ENCODE measurements at places on chromosomes 3 and 15.

- DNase-seq, result no peak
Observed at GRCh38 chr15:100516643-100517512, 11.9 kb downstream of the CERS3 start.

DNA sequence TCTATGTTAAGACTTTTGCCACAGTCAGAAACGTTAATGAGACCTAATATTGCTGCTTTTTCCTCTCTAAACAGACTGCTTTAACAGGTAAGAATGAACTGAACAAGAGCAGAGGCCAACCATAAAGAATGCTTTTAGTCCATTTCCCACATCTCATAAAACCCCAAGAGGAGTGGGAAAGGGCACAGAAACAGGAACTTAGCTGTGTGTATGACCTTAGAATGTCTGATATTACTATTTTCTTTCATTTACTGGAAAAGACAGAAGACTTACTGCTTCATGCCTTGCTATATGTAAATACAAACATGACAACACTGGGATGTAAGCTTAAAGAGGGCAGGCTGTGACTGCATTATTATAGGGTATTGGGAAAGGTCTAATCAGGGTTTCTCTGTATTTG, 115.0 kb downstream of the ISL2 start:
- DNase-seq, result no peak

DNA sequence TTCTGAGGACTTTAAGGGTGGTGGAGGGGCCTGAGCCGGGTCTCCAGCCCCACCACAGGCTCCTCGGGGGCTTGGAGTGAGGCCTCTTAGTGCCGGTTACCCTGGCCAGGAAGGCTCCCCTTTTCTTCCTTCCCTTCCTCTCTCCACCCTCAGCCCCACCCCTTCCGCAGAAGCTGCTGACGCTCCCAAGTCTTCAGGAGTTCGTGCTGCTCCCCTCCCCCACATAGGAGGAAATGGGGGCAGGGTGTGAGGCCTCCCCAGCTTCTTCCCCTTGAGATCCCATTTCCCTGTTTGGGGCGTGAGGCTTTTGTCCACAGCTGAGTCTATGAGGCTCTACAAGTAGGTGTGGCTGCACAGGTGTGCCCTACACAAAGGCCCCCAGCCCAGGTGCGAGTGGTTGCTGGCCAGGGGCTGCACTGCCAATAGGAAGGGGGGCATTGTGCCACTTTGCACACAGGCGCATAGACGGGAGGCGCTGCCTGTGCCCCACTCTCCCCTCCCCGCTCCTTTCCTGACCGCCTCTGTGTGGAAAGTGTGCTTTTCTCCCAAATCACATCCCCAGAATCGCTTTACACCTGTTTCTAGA, 915 bp upstream of the CALML4 start:
- DNase-seq, result no peak

- DNase-seq, result no peak
Observed at GRCh38 chr3:10600726-10601125, 95.3 kb upstream of the ATP2B2 start.

GRCh38 chr15:57335719-57336118, 40.6 kb upstream of the CGNL1 start:
- DNase-seq, result no peak

- no peak for DNase-seq
Observed at GRCh38 chr3:144948711-144949110, 977.1 kb downstream of the DIPK2A start.

DNA sequence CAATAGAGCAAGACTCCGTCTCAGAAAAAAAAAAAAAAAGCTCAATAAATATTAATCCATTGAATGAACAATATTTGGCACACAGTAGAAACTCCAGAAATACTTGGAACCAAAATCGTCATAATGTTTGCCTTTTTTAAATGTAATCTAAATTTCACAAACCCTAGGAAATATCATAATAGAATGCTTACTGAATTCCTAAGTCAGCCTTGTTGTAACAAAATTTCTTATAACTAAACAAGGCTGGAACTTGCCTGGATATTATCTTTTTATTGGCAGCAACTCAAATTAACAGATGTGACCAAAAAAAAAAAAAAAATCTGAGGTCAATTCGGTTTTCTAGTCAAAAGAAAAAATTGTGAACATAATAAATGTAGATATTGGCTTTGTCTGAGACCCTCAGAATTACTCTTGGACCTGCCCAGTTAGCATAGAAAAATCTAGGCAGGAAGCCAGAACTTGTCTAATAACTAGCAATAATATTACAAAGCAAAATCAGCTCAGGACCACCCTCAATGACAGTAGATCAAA, 33.3 kb downstream of the GABPB1 start:
- no peak for DNase-seq

GRCh38 chr3:47296562-47297302, 14.0 kb downstream of the KLHL18 start:
- no peak for DNase-seq

GRCh38 chr15:90103701-90104329, 1.5 kb upstream of the IDH2 start:
- DNase-seq, result no peak

- DNase-seq, result no peak
Observed at GRCh38 chr3:156218353-156218744, 98.0 kb downstream of the KCNAB1 start.

GRCh38 chr3:186210852-186211500, 102.1 kb upstream of the ETV5 start:
- no peak for DNase-seq
